RPMI7951 (cell line): ENCODE measurements at places on chromosomes 3 and 15. TPM values are rescaled to one million over a fixed set of nuclear protein-coding genes. Genes with fewer than 3 reads are reported as not detected.

GRCh38 chr3:160956785-160957184 lies 148.4 kb downstream of the B3GALNT1 start:
- peak; percentile 29 for DNase-seq

GRCh38 chr3:21100656-21101359 lies 650.2 kb downstream of the ZNF385D start:
- no peak for DNase-seq

GATM gene
- total RNA-seq: 0.68 and 1.4 TPM in 2 replicates

GRCh38 chr3:196596355-196596754 lies 27.9 kb downstream of the FBXO45 start:
- DNase-seq: no peak

GRCh38 chr3:157103860-157104259 lies 56.1 kb downstream of the CCNL1 start:
- DNase-seq: no peak

DNA sequence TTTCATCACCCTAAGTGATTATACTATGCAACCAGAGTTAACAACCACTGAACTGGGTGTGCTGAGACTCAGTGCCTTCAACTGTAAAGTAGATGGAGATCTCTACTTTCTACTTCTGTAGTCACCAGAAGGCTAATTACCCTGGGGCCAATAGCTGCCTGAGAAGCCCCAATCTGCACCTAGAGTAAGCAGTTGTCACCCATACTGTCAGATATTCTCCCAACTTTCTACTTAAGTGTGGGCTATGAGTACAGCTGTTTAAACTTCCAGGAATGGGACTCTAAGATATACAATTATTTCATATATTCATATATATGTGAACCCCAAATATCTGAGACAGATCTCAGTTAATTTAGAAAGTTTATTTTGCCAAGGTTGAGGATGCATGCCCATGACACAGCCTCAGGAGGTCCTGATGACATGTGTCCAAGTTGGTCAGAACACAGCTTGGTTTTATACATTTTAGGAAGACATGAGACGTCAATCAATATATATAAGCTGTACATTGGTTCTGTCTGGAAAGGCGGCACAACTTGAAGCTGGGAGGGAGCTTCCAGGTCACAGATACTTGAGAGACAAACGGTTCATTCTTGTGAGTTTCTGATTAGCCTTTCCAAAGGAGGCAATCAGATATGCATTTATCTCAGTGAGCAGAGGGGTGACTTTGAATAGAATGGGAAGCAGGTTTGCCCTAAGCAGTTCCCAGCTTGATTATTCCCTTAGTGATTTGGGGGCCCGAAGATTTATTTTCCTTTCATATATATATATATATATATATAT lies 41.9 kb downstream of the CCNL1 start:
- no peak for DNase-seq

- DNase-seq: no peak
These were observed 253.4 kb downstream of the VGLL3 start for GRCh38 chr3:86737517-86737916.
